GDM1 (cell line): ENCODE measurements at places on chromosomes 11 and 22.

DNA sequence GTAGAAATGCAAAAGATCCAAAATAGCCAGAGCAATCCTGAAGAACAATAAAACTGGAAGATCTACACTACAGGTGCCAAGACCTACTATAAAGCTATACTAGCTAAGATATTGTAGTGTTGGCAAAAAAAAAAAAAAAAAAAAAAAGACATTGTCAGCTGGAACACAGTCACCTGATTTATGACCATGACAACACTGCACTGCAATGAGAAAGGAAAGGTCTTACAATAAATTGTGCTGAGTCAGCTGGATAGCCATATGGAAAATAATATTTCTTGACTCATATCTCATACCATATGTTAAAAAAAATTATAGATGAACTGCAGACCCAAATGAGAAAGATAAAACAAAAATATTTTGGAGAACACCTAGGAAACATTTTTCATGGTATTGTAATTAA, 3.1 kb upstream of the PANX3 start:
- no peak for DNase-seq

DNA sequence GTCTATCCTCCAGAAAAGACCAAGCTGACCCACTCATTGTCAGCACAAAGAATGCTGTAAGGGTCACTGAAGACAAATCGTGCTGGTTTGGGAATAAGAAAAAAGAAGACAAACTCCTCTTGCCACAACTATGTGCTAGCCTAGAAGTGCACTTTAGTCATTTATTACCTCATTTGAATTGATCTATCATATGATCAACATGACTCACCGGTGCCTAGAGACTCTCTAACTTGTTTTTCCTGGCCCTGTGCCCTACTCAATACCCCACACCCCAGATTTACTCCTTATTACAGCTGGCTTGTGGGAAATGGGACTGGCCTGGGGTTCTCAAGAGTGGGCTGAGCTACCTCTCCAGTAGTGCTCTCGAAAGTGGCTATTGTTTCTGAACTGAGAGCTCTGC, 35.9 kb upstream of the HORMAD2 start:
- no peak for DNase-seq

DNA sequence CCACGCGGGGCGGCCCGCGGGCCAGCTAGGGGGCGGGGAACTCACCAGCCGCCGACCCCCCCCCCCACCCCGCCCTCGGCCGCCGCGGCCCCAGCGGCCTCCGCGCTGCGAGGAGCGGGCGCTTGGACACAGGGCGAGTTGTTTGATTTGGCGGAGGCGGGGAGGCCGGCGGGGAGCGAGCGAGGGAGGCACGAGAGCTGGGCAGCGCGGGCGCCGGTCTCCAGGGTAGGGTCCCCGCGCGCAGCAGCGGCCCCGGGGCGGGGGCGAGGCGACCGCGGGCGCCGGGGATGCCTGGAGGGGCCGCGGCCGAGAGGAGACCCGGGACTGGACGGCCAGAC, 64.4 kb downstream of the NAV2 start:
- DNase-seq, result no peak

GRCh38 chr11:103947546-103947919, 88.9 kb upstream of the DDI1 start:
- no peak for DNase-seq

- DNase-seq, result no peak
These were observed 28.0 kb downstream of the MOB2 start for GRCh38 chr11:1458340-1459218.

DNA sequence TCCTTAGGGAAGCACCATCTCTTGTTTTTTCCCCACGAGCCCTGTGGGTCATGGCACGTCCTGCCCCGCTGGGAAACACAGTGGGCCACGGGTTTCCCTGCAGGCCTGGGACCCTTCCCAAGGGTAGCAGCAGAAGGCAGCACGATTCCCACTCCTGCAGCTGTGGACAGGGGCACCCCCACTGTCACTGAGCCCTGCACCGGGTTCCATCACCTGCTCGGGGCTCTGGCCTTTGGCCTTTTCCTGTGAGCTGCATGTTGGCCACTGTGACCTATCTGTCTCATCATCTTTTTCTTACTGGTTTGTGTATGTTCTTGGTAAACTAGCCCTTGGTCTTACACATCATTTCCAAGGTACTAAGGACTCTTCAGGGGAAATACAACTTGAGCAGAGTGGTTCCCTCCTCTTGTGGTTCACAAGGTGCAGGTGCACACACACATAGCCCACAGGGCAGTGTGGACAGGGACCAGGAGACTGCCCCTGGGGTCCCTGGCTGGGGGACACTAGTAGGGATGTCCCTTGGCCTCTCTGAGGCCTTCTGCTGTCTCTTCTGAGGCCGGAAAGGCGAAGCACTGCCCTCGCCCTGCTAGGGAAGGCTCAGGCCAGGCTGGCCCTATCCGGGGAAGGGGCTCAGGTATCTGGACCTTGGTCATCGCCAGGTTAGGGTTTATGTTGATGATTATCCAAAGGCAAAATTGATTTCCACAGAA, 19.0 kb upstream of the TXNRD2 start:
- DNase-seq, result no peak

- DNase-seq, result no peak
These were observed 42.7 kb downstream of the OR5B17 start for GRCh38 chr11:58316142-58316541.

DNA sequence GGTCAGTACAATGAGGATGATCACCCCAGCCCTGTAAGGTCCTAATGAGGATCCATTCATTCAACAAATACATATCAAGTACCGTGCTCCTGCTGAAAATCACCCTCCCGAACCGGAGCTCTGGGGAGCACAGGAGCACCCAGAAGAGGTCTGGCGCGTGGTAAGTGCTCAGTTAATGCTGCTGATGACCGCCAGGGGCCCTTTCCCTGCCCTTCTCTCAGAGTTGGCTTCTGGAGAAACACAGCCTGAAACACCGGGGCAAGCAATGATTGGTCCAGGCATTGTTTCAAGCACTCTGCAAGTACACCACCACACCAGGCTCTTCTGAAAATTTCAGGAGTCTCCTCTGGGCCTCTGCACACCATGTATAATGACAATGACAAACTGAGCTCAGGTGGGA, 3.8 kb upstream of the CCDC86 start:
- no peak for DNase-seq

DNA sequence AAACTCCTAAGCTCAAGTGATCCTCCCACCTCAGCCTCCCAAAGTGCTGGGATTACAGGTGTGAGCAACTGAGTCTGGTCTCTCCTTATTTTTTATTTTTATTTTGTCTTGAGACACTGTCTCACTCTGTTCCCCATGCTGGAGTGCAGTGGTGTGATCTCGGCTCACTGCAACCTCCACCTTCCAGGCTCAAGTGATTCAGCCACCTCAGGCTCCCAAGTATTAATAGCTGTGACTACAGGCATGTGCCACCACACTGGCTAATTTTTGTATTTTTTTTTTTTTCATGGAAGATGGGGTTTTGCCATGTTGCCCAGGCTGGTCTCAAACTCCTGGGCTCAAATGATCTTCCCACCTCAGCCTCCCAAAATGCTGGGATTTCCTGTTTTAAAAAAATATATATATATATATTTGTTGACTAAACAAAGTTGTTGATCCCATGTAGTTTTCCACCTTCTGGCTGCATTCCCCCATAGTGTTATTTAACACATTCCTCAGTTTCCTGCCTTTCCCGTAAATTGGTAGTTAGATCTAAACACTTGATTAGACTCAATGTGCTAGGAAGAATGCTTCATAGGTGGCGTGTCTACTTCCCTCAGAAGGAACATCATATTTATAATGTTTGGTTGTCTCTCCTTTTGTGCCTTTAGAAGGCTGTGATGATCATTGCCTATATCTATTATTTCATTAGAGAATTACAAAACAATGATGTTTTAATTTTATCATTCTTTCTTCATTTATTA, 38.8 kb downstream of the LRRC32 start:
- DNase-seq, result no peak

GRCh38 chr11:63146581-63146980, 2.6 kb upstream of the SLC22A24 start:
- no peak for DNase-seq

DNA sequence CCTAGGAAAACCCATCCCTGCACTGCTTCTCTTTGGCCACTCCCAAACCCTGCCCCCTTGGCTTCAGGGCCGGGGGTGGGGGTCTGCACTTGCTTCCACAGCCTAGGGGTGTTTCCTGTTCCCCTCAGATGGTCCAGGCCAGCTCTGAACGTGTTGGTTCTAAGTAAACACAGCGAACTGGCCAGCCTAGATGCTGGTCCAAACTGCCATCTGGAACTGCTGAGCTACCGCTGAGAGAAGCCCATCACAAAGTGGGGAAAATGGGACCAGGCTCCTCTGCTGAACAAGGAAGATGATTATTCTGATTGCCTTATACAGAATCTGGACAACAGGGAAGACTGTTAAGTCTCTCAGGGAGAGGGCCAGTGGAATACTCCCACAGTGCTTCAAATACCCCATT, 23.5 kb upstream of the YPEL1 start:
- no peak for DNase-seq

GRCh38 chr11:93589347-93589746, 46.2 kb upstream of the SMCO4 start:
- DNase-seq, result no peak

- no peak for DNase-seq
These were observed 18.8 kb upstream of the NLRP6 start for GRCh38 chr11:259413-259812.

- DNase-seq, result peak; percentile 4
These were observed 1.1 kb upstream of the SLC35F2 start for GRCh38 chr11:107859459-107860239.

DNA sequence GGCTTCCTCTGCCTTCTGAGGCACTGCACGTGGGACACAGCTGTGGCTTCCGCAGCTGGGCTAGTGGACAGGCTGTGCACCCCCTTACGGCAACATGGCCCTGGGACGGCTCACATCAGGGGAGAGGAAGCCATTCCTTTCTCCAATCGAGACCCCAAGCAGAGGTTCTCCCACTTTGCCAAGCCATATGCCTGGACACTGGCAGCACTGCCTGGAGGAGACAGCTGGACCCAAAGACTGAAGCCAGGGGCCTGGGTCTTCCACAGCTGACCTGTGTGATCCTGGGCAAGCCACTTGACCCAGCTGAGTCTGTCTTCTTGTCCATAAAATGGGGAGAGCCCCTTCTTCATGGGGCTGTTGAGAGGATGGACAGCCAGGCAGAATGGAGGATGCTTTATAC, 65.4 kb downstream of the SHISAL1 start:
- no peak for DNase-seq

- DNase-seq, result no peak
These were observed 323.3 kb downstream of the NTM start for GRCh38 chr11:131693756-131694155.

DNA sequence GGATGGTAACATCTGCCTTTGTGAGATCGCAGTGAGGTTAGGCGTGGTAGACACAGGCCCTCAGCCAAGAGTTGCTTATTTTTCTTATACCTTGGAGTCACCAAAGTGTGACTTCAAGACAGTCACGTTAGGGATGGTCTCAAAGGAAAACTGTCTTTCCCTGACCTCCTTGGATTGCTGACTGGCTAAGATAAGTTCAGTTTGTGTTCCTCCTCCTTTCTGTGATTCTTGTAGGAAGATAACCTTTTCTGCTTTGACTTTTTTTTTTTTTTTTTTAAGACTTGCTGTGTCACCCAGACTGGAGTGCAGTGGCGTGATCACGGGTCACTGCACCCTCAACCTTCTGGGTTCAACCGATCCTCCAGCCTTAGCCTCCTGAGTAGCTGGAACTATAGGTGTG, 23.1 kb downstream of the TAB1 start:
- no peak for DNase-seq

DNA sequence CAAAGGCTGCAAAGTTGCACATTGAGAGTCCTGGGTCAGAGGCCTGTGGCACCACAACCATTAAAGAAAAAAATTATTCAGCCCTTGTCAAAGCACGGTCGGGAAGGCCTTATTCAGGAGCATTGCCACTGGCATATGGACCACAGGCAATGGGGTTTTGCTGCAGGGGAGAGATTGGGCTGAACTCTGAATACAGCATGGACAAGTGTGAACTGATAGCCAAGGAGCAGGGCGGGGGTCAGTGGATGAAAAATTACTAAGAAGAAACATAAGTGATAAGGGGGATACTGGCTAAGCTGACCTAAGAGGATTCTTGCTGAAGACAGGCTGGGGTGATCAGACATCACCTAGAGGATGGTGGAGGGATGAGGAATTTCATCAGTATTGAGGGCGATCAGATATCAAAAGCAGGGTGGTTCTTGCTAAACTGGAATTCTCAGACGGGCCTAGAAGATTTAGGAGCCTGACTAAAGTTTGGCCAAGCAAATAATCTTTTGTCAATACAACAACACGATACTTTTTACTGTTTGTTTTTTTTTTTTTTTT, 3.3 kb upstream of the DGCR8 start:
- no peak for DNase-seq

DNA sequence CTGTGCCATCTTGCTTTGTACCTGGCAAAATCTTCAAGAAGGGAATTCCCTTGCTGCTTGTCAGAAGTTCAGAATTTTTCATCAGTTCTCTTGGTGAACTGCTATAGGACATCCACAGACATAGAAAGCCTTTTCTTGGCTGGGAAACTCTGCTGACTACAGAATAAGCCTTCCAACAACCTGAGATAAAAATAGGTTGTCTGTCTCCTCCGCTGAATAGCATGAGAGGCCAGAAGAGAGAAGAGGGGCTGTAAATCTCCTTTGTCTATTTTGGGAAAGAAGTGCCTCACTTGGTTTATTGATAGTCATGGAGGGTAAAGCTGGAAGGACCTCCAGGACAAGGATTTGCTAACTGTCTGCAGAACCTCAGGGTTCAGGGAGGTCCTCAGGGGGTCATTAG, 48.2 kb downstream of the C11orf91 start:
- no peak for DNase-seq

DNA sequence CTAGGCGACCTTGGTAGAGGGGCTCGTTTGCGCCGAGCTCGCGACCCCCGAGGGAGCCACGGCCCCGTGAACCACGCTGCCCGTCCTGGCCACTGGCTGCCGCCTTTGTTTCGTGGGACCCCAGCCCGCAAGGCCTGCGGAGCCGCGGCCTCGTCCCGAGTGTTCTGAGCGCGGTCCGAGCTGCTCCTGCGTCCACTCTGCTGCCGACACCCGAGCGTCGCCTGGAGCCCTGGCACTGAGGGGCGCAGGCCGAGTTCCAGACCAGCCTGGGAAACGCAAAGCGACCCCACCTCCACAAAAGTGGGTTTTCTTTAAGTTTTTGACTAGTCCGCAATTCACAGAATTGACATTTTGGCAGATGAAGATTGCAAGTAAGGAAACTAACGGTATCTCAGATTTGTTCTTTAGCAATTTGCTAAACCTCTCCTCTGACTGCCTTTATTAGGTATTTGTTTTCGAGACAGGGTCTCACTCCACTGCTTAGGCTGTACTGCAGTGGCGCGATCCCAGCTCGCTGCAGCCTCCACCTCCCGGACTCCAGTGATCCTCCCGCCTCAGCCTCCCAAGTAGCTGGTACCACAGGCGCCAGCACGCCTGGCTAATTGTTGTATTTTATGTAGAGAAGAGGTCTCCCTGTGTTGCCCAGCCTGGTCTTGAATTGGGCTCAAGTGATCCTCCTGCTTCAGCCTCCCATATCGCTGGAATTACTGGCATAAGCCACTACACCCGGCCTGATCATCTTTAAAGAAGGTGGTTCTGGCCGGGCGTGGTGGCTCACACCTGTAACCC, 879 bp upstream of the RNH1 start:
- DNase-seq, result no peak
